ENCODE measurements at places on chromosomes 6 and 20.

- H3K36me3 ChIP-seq, result no peaks in the 10 kb centered on the region
- no peak for DNase-seq
- H3K4me3 ChIP-seq, result no peak overlapping the region
- H3K27me3 ChIP-seq, result peaks cover 13% of the 10 kb centered on the region
- H3K4me1 ChIP-seq, result no peaks in the 10 kb centered on the region
- H3K27ac ChIP-seq, result no peak overlapping the region
These were observed 286.2 kb downstream of the THBS2 start for GRCh38 chr6:168967281-168967925.

DNA sequence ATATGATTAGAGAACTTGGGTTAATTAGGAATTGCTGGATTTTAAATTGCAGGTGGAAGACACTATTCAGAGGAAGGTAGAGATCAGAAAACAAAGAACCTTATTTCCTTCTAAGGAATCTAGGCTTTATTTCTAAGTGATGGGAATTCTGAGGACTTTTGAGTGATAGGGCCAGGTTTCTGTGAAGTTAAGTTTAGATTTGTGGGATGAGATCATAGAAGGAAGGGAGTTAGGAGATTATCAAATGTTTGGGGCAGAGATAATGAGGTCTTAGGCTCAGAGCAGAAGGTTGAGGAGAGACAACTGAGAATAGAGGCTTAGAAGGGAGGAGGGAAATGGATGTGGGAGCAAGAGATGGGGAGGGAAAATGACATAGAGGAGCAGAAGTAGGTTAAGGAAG lies 109.7 kb upstream of the MMS22L start:
- H3K4me3 ChIP-seq, result no peak overlapping the region
- no peak for DNase-seq
- H3K4me1 ChIP-seq, result no peaks in the 10 kb centered on the region

- DNase-seq, result no peak
- H3K4me1 ChIP-seq, result no peaks in the 10 kb centered on the region
- H3K4me3 ChIP-seq, result no peak overlapping the region
- H3K27me3 ChIP-seq, result no peaks in the 10 kb centered on the region
These were observed 41.6 kb upstream of the RPN2 start for GRCh38 chr20:37137547-37137946.

DNA sequence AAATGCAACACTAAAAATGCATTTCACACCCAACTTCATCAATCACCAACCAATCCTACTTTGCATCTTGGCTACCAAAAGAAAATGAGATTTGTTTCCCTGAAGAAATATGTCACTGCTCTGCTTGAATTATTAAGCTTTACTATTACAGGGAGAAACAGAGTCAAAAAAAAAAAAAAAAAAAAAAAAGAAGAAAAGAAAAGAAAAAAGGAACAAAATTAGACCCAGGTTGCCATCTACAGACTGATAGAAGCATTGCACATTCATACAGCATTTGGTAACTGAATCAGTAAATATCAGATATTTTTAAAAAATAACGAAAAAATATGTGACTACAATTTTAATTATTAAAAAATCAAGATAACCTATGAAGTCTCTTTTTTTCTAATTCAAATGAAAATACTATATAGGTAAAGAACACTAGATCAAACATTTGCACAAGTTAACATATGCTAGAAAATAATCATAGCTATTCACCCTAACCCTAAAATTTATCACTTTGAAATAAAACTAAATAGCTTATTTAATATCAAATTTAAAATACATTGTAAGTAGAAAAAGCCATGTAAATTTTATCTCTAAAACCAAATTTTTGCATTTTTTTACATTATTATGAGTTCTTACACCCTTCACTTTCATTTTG lies 83.3 kb downstream of the DCDC2 start:
- peaks cover 4% of the 10 kb centered on the region for H3K27me3 ChIP-seq
- H3K4me1 ChIP-seq, result no peaks in the 10 kb centered on the region
- no peak overlapping the region for H3K4me3 ChIP-seq
- no peak overlapping the region for H3K27ac ChIP-seq

- no peaks in the 10 kb centered on the region for H3K27me3 ChIP-seq
- peaks cover 42% of the 10 kb centered on the region for H3K36me3 ChIP-seq
- peak overlapping the region; percentile 39 for H3K4me3 ChIP-seq
- DNase-seq, result no peak
- peak overlapping the region; percentile 59 for H3K27ac ChIP-seq
These were observed 4.4 kb downstream of the GZF1 start for GRCh38 chr20:23366384-23366783.

DNA sequence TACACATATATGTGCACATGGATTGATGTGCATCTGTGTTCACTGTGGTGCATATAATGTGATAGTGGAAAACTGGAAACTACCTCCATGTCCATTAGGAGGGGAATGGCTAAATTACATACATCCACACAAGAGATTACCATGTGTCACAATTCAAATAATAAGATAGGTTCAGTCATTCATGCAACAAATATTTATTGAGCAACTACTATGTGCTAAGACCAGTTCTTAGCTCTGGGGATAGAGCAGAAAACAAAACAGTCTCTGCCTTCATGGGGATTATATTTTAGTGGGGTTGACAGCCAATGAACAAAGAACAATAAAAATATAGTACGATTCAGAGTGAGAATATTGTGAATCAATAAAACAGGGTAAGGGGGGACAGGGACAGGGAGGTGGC lies 61.7 kb upstream of the PTGIS start:
- peaks cover 23% of the 10 kb centered on the region for H3K27me3 ChIP-seq
- peaks cover 32% of the 10 kb centered on the region for H3K36me3 ChIP-seq
- no peak overlapping the region for H3K4me3 ChIP-seq

GRCh38 chr6:24683297-24684296 lies 16.7 kb downstream of the ACOT13 start:
- DNase-seq, result no peak
- no peaks in the 10 kb centered on the region for H3K27me3 ChIP-seq
- H3K36me3 ChIP-seq, result peaks cover 18% of the 10 kb centered on the region

DNA sequence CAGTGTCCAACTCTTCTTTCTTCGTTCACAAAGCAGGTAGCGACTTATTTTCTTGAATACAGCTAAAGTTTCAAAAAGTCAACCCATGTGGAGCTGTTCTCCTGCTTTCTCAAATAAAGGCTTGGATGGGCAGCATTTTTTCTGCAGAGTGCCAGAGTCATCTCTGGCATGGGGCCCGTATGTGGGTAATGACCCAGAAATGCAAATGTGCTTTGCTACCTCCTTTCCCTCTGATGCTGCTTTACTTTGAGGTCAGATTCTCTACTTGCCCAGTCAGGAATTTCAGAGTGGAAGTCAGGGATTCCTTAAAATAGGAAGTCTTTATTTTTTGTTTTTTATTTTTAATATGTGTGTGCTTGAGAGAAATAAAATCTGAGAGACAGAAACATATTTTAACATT lies 4.9 kb downstream of the NKAIN2 start:
- peaks cover 17% of the 10 kb centered on the region for H3K27me3 ChIP-seq
- H3K36me3 ChIP-seq, result no peaks in the 10 kb centered on the region
- no peaks in the 10 kb centered on the region for H3K4me1 ChIP-seq
- H3K4me3 ChIP-seq, result no peak overlapping the region
- DNase-seq, result no peak
- H3K27ac ChIP-seq, result no peak overlapping the region

GRCh38 chr20:60694763-60695162 lies 557.3 kb upstream of the CDH4 start:
- H3K36me3 ChIP-seq, result no peaks in the 10 kb centered on the region
- H3K4me1 ChIP-seq, result peaks cover 2% of the 10 kb centered on the region
- H3K27ac ChIP-seq, result no peak overlapping the region
- H3K27me3 ChIP-seq, result peaks cover 13% of the 10 kb centered on the region
- no peak overlapping the region for H3K4me3 ChIP-seq

DNA sequence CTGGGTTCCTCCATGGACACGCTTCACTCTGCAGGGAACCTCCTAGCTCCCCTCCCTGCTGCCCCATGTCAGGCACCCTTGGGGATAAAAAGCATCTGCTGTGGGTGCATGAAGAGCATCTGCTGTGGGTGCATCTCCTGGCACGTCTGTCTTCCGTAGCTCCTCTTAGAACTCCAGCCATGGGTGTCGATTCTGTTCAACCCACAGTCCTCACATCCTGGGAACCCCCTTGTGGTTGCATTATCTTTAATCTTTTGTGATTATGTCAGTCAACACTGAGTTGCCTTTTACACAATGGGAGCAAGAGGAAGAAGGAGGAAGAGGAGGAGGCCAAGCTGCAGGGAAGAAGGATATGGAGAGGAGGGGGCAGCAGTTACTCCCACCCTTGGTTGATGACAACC lies 24.1 kb upstream of the CCR6 start:
- H3K4me1 ChIP-seq, result peaks cover 69% of the 10 kb centered on the region
- H3K4me3 ChIP-seq, result peak overlapping the region; percentile 30
- peak overlapping the region; percentile 62 for H3K27ac ChIP-seq
- DNase-seq, result peak; percentile 70

GRCh38 chr20:62557462-62557861 lies 81.7 kb upstream of the GATA5 start:
- H3K4me1 ChIP-seq, result peaks cover 18% of the 10 kb centered on the region
- H3K27ac ChIP-seq, result no peak overlapping the region
- no peak overlapping the region for H3K4me3 ChIP-seq
- H3K36me3 ChIP-seq, result no peaks in the 10 kb centered on the region
- H3K27me3 ChIP-seq, result peaks cover 26% of the 10 kb centered on the region

- H3K4me3 ChIP-seq, result no peak overlapping the region
- no peaks in the 10 kb centered on the region for H3K36me3 ChIP-seq
- DNase-seq, result no peak
- H3K4me1 ChIP-seq, result no peaks in the 10 kb centered on the region
These were observed 81.0 kb upstream of the SNX9 start for GRCh38 chr6:157741948-157742556.

DNA sequence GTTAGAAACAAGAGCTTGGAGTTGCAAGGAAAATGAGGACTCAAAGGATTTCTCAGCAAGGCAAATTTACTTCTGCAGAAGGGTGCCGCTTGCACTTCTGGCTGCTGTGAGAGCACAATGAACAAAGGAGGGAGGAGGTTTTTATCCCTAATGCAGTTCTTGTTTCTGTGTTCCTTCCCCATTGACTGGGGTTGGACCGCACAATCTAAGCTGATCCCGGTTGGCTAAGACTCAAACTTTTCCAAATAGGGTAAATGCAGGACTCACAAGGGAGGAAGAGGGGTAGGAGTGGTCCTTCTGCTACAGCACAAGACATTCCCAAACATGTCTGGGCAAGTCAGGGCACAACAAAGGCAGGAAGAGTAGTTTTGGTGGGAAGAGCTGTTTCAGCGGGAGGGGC lies 249.6 kb upstream of the MOCS1 start:
- no peak for DNase-seq
- peaks cover 1% of the 10 kb centered on the region for H3K4me1 ChIP-seq
- no peaks in the 10 kb centered on the region for H3K36me3 ChIP-seq
- H3K4me3 ChIP-seq, result no peak overlapping the region
- H3K27me3 ChIP-seq, result peaks cover 49% of the 10 kb centered on the region

DNA sequence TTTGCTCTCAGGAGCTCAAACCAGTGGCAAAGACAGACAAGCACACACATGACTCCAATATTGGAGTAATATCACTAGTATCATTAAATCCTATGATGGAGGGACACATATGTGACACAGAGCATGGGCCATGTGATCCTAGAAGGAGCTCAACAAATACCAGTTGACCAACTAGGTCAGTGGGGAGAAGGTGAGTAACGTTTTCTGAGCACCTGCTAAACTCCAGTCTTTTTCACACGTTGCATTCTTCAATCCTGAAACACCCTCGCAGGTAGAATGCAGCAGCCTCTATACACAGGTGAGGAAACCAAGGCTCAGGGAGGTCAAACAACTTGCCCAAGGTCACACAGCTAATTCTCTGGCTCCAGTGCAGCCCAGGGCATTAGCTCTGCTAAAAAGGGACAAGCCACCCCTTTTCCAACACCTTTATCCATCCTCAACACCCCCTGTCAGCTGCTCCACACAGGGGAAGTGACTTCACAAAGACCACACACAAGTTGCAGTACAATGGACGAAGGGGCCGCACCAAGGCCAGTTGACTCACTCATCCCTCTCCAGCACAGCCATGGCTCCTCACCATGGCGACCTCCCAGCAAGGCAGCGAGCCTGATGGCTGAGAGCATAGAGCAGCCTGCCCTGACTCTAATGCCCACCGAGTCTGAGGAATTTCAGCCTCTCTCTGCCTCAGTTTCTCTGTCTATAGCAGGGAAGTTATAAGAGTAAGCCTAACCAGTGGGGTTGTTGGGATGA lies 4.4 kb downstream of the CAPN11 start:
- H3K4me1 ChIP-seq, result peaks cover 37% of the 10 kb centered on the region
- no peaks in the 10 kb centered on the region for H3K36me3 ChIP-seq
- H3K27me3 ChIP-seq, result peaks cover 32% of the 10 kb centered on the region
- H3K4me3 ChIP-seq, result no peak overlapping the region
- no peak for DNase-seq

GRCh38 chr20:23080521-23080920 lies 5.6 kb downstream of the CD93 start:
- H3K4me3 ChIP-seq, result no peak overlapping the region
- no peaks in the 10 kb centered on the region for H3K36me3 ChIP-seq
- H3K27ac ChIP-seq, result no peak overlapping the region
- H3K27me3 ChIP-seq, result peaks cover 4% of the 10 kb centered on the region
- DNase-seq, result no peak
- no peaks in the 10 kb centered on the region for H3K4me1 ChIP-seq

DNA sequence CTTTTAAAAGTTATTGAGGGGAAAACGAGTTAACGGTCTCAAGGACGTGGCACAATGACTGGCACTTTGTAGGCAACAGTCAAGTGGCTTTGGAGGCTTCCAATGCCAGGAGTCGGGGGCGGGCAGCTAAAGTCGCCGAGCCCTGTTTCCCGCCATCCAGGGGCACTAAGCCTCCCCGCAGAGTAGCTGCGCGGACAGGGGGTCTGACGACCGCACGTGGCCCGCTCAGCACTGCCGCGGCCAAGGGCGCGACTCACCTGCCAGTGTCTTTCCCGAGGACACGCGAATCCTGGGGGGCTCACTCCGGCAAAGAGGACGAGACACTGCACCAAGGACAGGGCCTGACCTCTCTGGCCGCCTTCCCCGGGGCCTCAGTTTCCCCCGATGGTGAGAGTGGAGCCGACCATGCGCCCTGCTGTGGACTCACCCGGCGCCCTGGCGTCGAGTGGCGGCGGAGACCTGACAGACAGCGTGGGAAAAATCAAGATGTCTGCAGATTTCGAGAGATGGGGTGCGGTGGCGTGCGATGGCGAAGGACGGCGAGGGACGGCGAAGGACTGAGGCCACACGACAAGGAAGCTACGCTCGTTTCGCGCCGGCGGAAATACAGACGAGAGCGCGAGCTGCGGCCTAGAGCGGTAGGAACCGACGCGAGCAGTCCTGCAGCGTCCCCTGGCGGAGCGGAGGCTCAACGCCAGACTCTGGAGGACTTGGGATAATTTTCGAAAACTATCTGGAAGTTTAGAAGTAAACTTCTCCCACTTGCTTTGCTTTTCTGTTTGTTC lies at the start of gene SNHG17:
SNHG17 (minus strand) TSS at position 559 of the 785 bp plus-strand sequence.
- H3K27ac ChIP-seq, result peak within 1 kb of the TSS; percentile 98
- H3K27me3 ChIP-seq, result peaks cover 12% of the 10 kb centered on the region
- DNase-seq, result peak; percentile 80
- peak within 1 kb of the TSS; percentile 91 for H3K4me3 ChIP-seq
- peaks cover 26% of the 10 kb centered on the region for H3K4me1 ChIP-seq

Measured in stimulated activated naive B cell treated with anti-CD40 and anti-IgM and Interleukin-4, amounts not matched to agents 10 μg/mL and 1 μg/mL and 100 μg/mL, for 72 hours (primary cell).